Muscle of back (tissue), 13 donors: ENCODE measurements at places on chromosomes 7 and 10. TPM values are rescaled to one million over a fixed set of nuclear protein-coding genes. Genes with fewer than 3 reads are reported as not detected.

Gene CRHR2
- polyA plus RNA-seq, result 7.6 TPM

Gene TFR2
- polyA plus RNA-seq, result 0.46 TPM

Gene C10orf95
- not detected for polyA plus RNA-seq

Gene POLR2J
- polyA plus RNA-seq, result 27.3 TPM

Gene UPK3BL2
- polyA plus RNA-seq, result 9.9 TPM

Gene BHLHA15
- not detected for polyA plus RNA-seq

Gene ARF5
- 109 TPM for polyA plus RNA-seq

Gene PAPSS2
- polyA plus RNA-seq, result 12.9 TPM

Gene C10orf62
- not detected for polyA plus RNA-seq

Gene MAT1A
- not detected for polyA plus RNA-seq

Gene PRKAR2B
- 5.5 TPM for polyA plus RNA-seq

Gene MLXIPL
- polyA plus RNA-seq, result not detected

Gene FEZF1
- polyA plus RNA-seq, result not detected
